Cerebellar nuclear complex (tissue), 1 donor: ENCODE measurements at places on chromosomes 16 and 17.

GRCh38 chr16:78227855-78228254 lies 128.4 kb downstream of the WWOX start:
- DNase-seq: no peak

- no peak for DNase-seq
These were observed 7.4 kb downstream of the FOXF1 start for GRCh38 chr16:86517652-86518258.

DNA sequence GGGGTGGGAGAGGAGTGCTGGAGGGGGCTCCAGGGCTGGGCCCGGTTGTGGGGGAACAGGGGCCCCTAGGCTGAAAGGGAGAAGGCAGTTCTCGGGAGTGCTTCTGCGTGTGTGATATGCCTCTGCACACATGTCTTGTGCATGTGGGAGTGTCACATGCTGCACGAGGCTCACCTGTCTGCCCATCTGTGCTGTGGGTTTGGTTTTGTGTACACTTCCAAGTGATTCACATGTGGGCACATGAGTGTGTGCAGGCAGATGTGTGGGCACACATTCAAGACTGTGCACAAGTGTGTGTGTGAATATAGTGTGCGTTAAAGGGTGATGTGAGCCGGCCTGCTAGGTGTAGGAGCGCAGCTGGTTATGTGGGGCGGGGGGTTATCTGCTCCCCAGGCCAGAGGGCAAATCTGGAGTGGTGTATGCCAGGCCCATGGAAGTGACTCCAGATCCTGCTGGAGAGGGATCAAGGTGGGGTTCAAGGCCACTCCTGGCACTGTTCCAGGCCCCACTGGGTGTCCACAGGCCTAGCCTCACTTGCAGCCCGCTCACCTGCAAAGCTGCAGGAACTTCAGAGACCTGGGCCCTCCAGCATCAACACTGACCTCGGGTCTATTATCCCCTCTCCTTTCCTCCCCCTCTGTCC lies 3.8 kb upstream of the BAHCC1 start:
- DNase-seq: no peak

GRCh38 chr16:2883458-2883908 lies 468 bp downstream of the FLYWCH2 start:
- no peak for DNase-seq

DNA sequence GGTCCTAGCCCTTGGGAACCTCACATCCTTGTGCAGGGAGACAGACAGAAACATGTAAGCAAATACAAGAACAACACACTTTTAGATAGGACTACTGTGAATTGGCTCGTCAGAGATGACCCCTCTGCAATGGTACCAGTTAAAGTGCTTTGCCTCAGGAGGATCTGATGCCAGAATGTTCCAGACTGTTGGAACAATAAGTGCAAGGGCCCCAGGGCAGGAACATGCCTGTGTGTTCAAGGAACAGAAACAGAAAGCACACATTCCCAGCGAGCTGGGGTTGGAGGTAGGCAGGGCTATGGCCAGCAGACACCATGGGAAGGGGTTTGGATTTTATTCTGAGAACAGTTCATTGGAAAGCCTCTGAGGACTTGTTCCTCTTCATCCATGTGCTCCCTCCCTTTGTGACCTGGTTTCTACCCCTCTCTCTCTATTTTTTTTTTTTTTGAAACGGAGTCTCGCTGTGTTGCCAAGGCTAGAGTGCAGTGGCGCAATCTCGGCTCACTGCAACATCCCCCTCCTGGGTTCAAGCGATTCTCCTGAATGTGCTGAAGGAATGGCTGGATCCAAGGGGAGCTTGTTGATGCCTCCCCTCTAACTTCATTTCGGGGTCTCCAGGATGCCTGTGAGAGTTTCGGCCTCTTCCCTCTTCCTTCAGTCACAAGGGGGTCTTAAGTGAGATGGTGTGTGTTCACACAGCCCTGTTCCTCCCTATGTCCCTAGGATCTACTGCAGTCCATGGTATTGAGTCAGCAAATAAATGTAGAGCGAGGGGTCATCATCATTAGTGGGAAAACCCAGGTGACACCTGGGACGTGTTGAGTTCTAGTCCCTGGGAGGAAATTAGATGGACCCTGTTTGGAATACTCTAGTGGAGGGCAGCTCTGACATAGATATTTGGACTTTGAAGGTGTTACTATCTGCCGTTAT lies 6.4 kb downstream of the STAT5A start:
- DNase-seq: no peak

DNA sequence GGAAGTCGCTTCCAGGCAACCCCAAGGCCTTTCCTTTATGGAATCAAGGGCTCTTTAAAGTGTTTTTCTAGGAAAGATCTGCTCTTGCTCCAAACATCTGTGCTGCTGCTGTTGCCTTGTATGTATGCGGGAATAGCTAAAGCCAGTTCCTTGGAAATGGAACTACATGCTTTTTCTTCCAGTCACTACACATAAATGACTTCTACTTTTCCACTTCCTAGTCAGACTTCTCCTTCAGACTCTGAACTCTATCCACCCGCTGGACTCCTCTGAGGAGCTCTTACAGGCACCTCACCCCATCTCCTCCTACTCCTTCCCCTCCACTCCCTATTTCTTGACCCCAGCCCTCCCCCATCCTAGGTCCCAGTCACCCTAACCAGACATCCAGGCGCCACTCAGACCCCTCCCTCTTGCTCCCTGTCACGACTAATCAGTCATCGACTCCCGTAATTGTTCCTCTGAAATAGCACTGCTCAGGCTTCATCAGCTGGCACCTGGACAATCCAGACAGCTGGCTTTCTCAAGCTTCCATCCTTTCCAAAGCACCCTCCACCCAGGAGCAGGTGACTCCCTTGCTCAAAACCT lies 15.0 kb upstream of the PEMT start:
- no peak for DNase-seq

DNA sequence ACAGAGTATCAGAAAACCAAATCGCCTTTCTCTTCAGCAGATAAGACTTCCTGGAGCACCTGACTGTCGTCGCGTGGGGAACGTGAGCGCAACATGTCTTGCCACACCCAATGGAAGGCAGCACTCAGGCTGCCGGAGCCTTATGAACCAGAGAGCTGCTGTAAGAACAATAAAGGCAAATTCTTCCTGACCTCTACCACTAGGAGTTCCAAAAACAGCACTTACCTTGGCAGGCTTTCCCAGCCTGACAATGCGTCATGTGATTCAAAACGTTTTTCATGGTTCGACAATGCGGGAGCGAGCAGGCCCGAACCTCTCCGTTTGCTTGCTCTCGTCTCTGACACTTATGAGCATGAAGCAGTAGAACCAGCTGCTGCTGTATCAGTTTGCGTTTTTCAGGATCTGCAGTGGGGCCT lies 75.8 kb upstream of the TRAP1 start:
- no peak for DNase-seq

DNA sequence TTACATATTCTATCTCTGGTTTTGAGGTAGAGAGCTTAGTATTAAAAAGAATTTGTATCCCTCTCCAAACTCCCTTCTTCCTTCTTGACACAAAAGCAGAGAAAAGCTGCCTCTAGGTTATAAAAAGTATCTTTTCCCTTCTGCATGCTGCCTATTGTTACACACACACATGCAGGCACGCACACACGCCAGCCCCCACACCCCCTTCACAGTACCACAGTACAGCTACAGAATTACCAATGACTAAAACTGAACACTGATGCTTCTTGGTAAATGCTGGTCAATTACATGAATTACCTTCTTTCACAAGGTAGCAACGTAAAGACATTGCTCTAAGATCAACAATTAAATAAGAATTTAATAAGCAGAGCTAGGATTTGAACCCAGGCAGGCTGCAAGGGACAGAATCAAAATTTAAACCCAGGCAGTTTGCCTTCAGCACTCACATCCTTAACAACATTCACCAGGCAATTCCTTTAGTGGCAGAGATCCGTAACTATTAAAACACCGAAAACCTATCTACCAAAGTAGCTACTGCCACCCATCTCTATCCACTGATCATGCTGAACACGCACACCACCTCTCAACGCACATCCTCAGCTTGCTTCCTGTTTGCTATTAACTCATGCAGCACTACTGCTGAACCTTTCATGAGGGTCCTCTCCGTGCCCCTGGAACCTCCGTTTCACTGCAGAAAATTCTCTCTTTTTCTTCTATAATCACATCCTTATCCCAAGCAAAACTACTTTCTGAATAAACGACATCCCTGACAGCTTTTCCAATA lies 37.8 kb downstream of the YWHAE start:
- DNase-seq: no peak

DNA sequence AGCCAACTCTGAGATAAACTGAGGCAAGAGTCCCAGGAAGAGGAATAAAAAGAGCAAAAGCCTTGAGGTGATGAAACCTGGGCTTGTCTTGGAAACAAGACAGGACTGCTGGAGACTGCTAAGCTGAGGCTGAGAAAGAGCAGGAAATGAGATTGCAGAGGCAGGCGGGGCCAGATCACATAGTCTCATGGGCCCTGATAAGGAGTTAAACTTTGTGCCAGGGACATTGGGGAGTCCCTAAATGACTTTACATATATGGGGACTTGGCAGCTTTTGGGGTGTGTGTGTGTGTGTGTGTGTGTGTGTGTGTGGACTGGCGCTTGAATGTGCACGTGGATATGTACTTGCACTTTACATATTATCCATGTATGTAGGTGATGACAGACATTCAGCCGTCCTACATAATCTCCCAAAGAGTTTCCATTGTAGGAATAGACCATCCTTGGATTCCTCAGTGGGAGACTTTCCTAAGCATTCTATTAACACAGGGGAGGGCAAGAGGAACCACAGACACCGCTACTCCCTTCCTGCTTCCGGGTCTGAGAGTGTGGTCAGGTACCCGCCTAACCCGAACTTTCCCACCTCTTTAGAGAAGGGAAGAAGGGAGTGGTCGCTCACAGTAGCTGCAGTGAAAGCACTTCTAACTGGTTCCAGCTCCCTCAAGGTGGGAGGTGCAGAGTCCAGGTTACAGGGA lies 123.1 kb downstream of the LYRM1 start:
- DNase-seq: no peak

GRCh38 chr16:81632392-81633146 lies 146.5 kb upstream of the PLCG2 start:
- no peak for DNase-seq

DNA sequence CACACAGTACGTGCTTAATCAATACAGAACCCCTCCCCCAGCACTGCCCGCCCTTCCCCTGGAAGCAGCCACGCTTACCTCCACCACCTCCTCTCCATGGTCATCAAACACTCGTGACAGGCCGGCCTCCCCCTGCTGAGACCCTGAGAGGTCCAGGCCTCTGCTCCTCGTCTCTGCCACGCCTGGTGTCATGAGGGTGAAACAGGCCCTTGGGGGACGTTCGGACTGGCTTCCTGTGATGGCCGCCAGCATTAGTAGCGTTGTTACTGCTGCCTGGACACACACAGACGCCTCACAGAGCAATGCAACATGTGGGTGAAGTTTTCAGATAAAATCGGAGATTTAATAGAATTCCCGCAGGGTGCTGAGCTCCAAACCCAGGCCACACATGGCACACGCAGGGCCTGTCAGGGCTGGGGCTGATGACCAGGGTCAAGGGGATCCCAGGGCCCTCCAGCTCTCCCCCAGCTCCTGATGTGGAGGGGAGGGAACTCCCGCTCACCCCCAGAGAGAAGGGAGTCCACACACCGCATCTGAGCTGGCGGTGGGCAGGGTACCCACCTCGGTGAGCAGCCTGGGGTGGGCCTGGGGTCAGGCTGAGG lies 15.9 kb upstream of the SLC38A10 start:
- DNase-seq: no peak
